ENCODE measurements at places on chromosomes 11 and 22.
A peak's percentile ranks its signal among the peaks of the same experiment; 100 is the strongest.

- DNase-seq = peak; percentile 73
Measured at GRCh38 chr11:62556108-62556874, 9.7 kb upstream of the AHNAK start.

- no peak for DNase-seq
Measured at GRCh38 chr11:12140186-12140793, 29.9 kb downstream of the MICAL2 start.

DNA sequence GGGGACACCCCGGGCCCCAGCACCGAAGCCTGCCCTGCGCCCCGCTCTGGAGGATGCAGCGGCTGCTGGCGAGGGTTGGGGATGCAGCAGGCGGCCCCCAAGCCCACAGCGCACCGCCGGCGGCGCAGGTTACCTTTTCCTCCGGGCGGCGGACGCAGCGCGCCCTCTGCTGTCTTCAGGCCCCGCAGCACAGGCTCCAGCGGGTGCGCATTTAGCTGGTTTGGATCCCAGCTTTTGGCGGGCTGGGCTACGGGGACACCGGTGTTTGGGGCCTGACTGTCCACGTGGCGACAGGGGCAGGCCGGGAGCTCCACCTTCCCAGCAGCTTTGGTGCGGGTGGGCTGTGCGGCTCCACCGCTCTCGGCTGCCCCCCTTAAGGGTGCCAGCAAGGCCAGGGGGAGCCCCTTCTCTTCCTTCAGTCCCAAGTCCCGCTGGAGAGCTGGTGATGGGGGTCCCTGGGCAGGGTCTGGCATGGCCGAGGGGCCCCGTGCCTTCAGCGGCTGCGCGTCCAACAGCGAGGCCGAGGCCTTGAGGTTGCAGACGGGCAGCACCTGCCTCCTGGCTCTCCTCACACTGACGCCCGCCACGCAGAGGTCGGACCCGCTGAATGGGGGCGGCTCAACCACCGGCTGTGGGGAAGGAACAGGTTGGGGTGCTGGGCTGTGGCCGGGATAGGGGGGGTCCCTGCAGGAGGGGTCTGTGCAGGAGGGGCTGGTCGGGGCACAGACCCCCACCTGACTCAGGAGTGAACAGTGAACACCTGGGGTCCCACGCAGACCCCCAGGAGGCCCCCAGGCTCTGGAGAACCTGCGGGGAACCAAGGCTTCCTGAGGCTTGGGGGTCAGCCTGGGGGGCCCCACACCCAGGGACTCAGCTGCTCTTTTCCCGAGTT, 18.0 kb upstream of the IL17REL start:
- DNase-seq = peak; percentile 76

GRCh38 chr11:28674433-28675103, 566.4 kb downstream of the METTL15 start:
- DNase-seq = no peak

GRCh38 chr22:49861642-49862495, 8.2 kb downstream of the ZBED4 start:
- DNase-seq = no peak

- no peak for DNase-seq
Measured at GRCh38 chr22:41801147-41801819, 804 bp downstream of the CCDC134 start.

GRCh38 chr11:1807264-1807995, 27.4 kb upstream of the SYT8 start:
- no peak for DNase-seq

DNA sequence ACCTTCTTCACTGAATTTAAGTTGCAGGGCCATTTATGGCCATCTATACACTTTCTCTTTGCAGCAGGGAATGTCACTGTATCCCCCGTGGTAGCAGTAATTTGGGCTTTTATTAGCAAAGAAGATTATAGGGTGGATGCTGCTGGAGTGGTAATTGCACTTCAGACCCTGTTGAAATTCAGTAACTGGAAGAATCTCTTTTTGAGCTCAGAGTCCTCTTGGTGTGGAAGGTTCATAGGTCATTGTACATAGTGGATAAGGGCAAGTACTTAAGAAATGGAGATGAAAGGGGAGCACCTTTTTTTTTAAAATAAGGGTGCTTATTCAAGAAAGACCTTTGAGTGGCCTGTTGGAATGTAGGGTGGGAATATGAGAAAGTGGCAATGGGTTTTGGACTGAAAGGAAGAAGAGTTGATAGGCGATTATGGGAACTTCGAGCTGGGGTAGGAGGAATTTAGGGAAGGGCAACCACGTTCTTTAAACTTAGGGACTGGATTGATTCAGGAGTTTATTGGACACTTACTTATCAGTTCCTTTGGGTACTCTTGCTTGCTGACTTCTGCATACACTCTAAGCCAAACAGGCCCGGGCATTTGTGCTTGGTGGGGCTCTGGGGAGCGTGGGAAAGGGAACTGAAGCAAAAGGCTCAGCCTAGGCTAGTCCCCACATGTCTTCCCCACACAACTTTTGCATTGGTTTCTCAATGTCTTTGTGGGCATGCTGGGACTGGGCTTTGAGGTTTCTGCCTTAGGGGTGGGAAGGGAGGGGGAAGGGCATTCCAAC, 26.5 kb downstream of the CTNND1 start:
- DNase-seq = no peak

GRCh38 chr11:123371506-123372297, 58.4 kb upstream of the GRAMD1B start:
- no peak for DNase-seq

DNA sequence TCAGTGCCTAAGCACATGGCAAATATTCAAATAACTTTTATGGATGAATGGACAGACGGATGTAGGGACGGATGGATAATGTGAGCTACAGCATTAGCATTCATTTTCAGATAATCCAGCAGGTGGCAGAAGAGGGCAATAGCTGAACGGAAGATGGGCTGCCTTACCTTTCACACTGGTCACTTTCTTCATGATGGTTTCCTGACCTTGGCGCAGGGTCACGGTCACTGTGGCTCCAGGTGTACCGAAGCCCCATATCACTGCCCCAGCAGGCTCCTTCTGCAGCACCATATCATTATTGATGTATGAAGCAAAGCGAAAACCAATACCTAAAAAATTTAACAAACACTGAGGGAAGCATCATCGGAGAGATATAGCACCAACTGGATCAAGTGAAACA, 4.3 kb downstream of the SIAE start:
- DNase-seq = no peak

- DNase-seq = no peak
Measured at GRCh38 chr22:43039800-43040199, 24.9 kb upstream of the PACSIN2 start.

DNA sequence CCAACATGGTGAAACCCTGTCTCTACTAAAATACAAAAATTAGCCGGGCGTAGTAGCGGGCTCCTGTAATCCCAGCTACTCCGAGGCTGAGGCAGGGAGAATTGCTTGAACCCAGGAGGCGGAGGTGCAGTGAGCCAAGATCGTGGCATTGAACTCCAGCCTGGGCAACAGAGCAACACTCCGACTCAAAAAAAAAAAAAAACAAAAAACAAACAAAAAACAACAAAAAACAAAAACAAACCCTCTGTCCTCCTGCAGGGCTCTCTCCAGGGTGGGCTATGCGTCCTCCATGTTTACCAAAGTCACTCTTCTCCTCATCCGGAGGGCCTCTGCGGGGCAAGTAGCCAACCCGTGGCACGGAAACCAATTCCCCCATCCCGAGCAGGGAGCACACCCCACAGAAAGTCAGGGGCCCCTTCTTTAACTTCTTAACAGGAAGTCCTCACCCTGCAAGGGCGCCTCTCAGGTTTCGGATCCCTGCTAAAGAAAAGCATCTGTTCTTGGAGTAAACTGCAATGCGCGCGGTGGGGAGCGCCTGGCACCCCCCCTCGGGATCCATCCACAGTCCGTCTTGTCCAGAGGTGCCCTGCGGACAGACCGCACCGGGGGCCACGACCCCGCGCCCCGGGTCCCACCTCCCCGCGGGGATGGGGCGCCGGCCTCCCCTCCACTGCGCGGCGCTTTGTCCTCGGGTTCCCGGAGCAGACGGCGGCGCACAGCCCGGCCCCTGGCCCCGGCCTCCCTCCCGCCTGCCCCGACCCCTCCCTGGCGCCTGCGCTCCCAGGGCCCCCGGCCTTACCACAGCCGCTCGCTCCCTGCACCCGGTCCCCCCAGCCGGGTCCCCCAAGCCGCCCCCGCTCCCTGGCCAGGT, 712 bp downstream of the CERK start:
- peak; percentile 19 for DNase-seq

DNA sequence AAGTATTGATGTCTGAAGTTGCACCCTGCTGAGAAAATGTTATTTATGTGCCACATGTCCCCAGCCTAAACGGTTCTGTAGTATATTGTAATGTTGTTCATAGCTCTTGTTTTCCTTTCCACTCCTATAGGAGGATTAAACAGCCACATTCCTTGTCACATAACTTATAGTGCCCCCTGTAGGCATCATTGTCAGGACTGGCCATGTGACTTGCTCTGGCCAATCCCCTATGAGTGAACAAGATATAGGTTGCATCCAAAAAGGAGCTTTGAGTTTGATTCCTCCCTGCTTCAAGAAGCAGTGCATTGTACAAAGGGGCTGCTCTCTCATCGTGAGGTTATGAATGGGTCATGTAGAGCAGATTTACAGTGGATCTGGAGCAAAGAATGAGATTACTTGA, 717.6 kb upstream of the ANO5 start:
- no peak for DNase-seq

DNA sequence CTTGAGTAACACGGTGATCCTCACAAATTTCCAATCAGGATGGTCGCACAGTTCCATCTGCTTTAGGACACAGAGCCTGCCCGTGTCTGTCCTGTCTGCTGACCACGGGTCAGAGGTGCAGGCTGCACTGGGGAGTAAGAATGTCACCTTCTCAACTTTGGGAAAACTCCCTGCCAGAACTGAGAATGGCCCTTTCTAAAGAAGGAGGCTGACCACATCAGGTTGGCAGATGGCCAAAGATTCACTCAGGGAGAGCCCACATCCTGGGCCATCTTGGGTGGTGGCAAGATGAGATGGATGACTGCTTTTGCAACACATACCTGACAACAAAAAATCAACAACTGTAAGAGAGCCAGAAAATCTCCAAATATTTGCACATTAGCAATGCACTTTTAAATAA, 101.9 kb downstream of the IGLL1 start:
- no peak for DNase-seq

- DNase-seq = no peak
Measured at GRCh38 chr11:102108734-102109440, 1.4 kb upstream of the YAP1 start.

DNA sequence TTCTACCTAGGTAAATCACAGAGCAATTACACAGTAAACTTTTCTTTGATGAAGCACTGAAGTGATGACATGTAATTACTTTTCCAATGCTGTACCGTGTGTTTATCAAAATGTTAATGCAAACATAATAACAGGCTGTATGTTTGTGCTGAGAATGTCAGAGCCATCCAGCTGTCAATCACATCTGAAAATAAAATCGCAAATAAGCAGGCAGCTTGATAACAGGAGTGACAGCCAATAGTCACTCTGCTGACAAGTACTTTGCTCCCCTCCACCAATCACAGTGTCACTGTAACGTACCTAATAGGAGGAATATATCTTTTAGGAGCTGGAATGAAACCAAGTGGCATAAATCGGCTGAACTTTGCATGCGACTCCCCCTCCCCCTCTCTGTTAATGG, 119.7 kb downstream of the KIRREL3 start:
- no peak for DNase-seq

- no peak for DNase-seq
Measured at GRCh38 chr11:109629734-109630133, 207.7 kb downstream of the C11orf87 start.

- no peak for DNase-seq
Measured at GRCh38 chr22:20238901-20239675, 29.0 kb downstream of the RTN4R start.

GRCh38 chr11:97937501-97937900, 1083.2 kb upstream of the CNTN5 start:
- no peak for DNase-seq

DNA sequence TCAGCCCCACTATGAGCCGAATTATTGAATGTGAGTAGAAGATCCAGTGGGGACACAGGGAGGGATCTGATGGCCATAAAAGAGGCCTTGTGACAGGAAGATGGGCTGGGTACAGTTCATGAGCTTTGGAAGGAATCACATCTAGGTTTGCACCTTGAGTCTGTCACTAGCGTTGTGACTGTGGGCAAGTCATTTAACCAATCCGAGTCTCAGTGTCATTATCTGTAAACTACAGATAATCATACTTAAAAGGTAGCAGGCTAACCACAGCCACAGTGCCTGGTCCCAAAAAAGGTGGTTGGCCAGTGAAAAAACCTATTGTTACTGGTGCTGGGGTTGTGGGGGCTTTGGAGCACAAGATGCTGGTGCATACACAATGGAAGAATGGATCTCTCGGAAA, 3.8 kb downstream of the HEPN1 start:
- no peak for DNase-seq

GRCh38 chr11:1453611-1454034, 33.0 kb downstream of the MOB2 start:
- DNase-seq = peak; percentile 9

GRCh38 chr11:19683141-19683805, 29.4 kb upstream of the NAV2 start:
- no peak for DNase-seq

DNA sequence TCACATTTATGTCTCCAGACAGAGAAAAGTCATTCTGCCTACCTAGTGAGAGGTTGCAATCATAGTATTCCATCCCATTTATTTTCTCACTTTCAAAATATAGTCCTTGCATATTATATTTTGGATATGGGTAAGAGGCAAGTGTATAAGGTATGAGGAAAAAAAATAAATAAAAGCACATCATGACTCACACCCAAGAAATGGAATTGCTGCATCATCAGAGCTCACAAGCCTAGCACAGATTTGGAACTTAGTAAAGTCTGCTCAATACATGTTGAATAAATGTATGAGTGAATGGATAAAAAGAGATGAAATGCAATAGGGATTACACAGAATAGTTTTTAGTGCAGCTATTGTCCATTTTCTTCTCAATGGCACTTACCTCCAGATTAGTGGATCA, 2.5 kb upstream of the OR51G1 start:
- no peak for DNase-seq

DNA sequence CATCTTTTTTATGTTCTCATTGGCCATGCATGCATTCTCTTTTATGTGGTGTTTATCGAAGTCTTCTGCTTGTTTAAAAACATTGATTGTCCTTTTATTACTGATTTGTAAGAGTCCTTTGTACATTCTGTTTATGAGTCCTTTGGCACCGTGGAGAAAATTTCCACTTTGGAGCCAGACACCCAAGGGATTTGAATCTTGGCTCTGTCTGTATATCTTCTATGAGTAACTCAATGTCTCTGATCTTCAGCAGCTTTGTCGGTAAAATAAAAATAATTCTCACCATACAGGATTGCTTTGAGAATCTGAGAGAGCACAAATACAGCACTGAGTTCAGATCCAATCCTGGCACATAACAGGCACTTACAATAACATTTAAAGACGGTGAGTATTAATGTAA, 12.8 kb upstream of the SORL1 start:
- no peak for DNase-seq

GRCh38 chr11:131993246-131993645, 622.8 kb downstream of the NTM start:
- DNase-seq = no peak

DNA sequence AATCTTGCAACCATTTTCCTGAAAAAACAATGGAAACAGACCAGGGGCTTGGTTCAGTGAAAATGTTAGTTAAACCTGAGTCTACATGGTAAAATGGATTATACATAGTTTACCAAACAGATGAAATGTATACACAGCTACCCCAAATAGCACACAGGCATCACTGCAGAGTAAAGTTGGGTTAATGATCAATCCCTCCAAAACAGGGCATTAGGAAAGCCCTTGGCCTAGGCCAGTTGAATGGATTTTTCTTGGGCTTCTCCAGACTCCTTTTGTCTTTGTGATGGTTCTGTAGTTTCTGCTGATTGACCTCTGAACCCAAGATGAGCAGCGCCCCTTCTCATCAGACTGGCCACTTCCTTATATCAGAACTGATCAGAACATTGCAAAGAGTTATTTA, 173.5 kb downstream of the RRAS2 start:
- no peak for DNase-seq
